ENCODE measurements at places on chromosomes 2 and 18. TPM values are rescaled to one million over a fixed set of nuclear protein-coding genes. Genes with fewer than 3 reads are reported as not detected.

GRCh38 chr2:27720004-27720551 is 51.4 kb upstream of the MRPL33 start:
- H3K4me3 ChIP-seq = no peak overlapping the region
- H3K27ac ChIP-seq = peak overlapping the region; percentile 33
- peak; percentile 77 for DNase-seq
- no peaks in the 10 kb centered on the region for H3K36me3 ChIP-seq

DNA sequence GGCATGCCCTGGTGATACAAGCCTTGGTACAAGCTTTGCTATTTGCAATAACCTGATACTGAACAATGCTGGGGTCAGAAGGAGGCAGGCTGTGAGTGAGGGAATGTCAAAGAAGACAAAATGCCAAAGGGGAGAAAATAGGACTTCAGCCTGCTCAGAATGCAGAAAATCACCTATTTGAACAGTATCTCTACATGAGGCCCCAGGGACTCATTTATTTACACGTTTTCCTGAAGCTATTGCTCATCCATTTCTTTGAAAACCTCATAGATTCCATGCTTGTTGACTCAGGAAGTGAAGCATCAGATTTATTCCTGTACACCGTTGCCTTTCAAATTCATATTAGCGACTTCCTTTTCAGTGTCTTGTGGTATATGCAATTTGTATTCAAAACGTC is 69.4 kb upstream of the CBLN2 start:
- DNase-seq = no peak
- no peaks in the 10 kb centered on the region for H3K27me3 ChIP-seq
- no peaks in the 10 kb centered on the region for H3K4me1 ChIP-seq
- H3K4me3 ChIP-seq = no peak overlapping the region
- H3K36me3 ChIP-seq = no peaks in the 10 kb centered on the region

DNA sequence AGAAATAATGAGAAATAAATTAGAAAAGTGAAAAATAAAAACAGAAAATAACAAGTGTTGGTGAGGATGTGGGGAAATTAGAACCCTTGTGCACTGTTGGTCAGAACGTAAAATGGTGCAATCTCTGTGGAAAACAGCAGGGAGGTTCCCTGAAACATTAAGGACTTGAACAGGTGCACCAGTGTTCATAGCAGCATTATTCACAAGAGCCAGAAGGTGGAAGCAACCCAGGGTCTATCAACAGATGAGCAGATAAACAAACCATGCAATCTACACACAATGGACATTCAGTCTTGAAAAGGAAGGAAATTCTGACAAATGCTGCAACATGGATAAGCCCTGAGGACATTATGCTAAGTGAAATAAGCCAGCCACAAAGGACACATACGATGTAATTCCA is 58.2 kb upstream of the TFCP2L1 start:
- H3K27me3 ChIP-seq = no peaks in the 10 kb centered on the region
- no peak for DNase-seq
- no peak overlapping the region for H3K4me3 ChIP-seq
- peaks cover 95% of the 10 kb centered on the region for H3K36me3 ChIP-seq
- no peaks in the 10 kb centered on the region for H3K4me1 ChIP-seq

GRCh38 chr2:171788316-171788993 is 101.2 kb downstream of the DYNC1I2 start:
- no peaks in the 10 kb centered on the region for H3K4me1 ChIP-seq
- H3K36me3 ChIP-seq = no peaks in the 10 kb centered on the region
- H3K27me3 ChIP-seq = no peaks in the 10 kb centered on the region
- DNase-seq = no peak
- H3K4me3 ChIP-seq = no peak overlapping the region

DNA sequence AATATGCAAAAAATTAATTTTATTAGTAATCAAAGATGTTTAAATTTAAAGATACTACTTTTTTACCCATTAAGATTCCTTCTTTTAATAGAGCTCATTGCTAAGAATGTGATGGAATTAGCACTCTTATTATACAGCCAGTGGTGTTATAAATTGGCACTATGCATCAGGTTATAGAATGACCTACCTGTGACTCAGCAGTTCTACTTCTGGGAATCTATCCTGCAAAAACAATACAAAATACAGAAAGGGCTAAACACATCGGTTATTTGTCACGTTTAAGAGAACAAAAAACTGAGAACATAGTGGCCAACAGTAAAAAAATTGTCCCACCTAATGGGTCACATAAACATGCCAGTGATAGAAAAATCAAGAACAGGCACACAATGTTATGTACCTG is 9.4 kb upstream of the ADD2 start:
- no peaks in the 10 kb centered on the region for H3K36me3 ChIP-seq
- no peak for DNase-seq
- no peaks in the 10 kb centered on the region for H3K4me1 ChIP-seq
- no peak overlapping the region for H3K27ac ChIP-seq

DNA sequence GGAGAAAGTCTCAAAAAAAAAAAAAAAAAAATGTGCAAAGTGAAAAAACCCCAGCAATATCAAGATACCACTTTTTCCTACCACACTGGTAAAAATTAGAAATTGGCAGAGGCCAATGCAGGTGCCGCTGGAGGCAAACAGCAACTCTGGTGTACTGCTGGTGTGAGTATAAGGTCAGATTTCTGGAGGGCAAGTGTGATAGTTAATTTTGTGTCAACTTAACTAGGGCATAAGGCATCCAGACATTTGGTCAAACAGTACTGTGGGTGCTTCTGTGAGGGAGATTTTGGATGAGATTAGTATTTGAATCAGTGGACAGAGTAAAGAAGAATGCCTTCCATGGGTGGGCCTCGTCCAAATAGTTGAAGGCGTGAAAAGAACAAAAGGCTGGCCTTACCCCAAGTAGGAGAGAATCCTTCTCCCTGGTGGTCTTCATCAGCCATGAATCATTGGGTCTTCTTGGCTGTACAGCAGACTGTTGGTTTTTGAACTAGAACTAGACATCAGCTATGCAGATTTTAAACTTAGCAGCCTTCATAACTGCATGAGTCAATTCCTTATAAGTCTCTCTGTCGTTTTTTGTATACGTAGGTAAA is 52.8 kb upstream of the FHL2 start:
- no peaks in the 10 kb centered on the region for H3K36me3 ChIP-seq
- H3K27ac ChIP-seq = no peak overlapping the region
- H3K4me3 ChIP-seq = no peak overlapping the region

DNA sequence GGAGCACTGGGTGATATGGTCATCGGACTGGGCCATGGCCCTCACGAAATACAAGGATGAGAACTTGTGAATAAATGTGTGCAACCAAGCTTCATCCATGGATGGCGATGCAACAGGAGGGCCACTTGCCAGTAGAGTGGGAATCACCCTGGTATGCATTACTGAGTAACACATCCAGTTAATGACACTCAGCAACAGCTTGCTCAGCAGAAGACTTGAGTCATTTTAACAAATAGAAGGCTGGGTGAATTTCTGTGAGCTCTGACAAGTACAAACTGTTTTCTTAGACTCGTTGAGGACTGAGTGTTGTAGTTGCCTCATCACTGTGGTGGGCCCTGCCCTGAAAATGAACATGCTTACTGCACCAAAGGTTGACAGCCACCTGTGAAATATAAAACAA is 221.6 kb downstream of the NCKAP5 start:
- no peaks in the 10 kb centered on the region for H3K27me3 ChIP-seq
- H3K4me1 ChIP-seq = no peaks in the 10 kb centered on the region
- no peaks in the 10 kb centered on the region for H3K36me3 ChIP-seq
- H3K4me3 ChIP-seq = no peak overlapping the region
- DNase-seq = no peak
- H3K27ac ChIP-seq = no peak overlapping the region

DNA sequence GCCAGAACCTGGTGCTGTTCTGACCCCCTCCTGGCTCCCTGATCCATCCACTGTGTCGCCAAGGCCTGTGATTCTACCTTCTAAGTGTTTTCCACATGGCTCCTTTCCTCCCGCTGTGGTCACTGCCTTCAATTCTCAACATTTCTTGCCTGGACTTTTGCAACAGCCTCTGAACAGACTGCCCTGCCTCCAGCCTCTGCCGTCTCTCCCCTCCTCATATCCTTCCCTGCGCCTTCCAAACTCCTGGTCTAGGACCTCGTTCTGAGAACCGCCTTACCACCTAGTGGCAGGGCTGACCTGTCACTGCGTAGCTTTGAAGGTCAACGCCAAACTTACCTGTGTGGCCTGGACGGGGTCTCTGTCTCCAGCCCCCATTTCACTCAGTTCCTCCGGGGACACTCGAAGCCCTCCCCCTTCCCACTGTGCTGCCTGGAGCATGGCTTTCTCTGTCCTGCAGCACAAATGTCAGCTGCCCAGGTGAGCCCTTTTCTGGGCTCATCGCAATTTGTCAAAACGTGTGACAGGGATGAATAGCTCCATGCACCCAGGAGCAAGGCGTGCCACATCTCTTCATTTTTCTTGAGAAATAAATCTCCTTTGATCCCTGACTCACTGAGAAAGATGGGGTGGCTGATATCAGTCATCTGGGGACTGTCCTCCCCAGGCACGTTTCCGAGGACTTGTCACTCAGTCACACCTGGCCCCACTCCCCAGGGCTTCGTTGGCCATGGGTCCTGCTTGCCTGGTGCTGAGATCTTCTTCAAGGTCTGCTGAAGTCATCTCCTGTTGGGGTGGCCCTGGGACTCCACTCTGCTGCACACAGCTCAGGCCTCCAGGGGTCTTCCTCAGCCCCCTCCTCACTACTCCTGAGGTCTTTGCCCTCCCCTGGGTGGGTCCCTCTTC is 46.7 kb downstream of the LDLRAD4 start:
- H3K27ac ChIP-seq = no peak overlapping the region
- no peak for DNase-seq
- H3K4me3 ChIP-seq = no peak overlapping the region

DNA sequence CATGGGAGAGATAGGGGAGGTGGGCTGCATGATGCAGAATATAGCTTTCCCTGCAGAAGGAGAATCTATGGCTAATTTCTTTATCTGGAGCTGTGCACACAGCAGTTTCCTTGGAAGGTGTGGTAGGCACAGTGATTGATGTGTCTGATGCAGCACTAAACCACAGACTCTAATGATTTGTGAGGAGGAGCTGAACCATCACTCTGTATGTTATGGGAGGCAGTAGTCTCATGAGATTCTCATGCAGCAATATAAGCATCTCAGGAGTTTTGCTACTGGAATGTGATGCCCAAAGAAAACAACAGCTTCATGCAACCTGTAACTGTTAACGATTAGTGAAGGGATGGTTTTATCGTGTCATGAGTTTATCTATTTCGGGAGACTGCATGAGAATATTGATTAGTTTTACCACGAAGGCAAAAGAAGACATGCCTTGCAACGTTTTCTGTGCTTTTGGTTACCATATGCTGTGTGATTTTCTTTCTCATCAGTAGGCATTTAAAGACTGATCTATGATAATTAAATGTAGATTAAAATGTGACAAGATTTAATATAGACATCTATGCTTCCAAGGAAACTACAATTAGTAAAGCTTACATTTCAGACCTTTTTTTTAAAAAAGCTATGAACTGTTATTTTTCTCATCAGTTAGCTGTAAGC is 286.8 kb downstream of the ARL6IP6 start:
- no peaks in the 10 kb centered on the region for H3K27me3 ChIP-seq
- no peak overlapping the region for H3K27ac ChIP-seq
- H3K36me3 ChIP-seq = no peaks in the 10 kb centered on the region
- H3K4me3 ChIP-seq = no peak overlapping the region
- DNase-seq = no peak

- no peaks in the 10 kb centered on the region for H3K36me3 ChIP-seq
- no peaks in the 10 kb centered on the region for H3K4me1 ChIP-seq
- H3K27me3 ChIP-seq = no peaks in the 10 kb centered on the region
- H3K4me3 ChIP-seq = no peak overlapping the region
- no peak overlapping the region for H3K27ac ChIP-seq
- peak; percentile 3 for DNase-seq
Measured at GRCh38 chr2:120602251-120602650, 133.4 kb upstream of the GLI2 start.

DNA sequence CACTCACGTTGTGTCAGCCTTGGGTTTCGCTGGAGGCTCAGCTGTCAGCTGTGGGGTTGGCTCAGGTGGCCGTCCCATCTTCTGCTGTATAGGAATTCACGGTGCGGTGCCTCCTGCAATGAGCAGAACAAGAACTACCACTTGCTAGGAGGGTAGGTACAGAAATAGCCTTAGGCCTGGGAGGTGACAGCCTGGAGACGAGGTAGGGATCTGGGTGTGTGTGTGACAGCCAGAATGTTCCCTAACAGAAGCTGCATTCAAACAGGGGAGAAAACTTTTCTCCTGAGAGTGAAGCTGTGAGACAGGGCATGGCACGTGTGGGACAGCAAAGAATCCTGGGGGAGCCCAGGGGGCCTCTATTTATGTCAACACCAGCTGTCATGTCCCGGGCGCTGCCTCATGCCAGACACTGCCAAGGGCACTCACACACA is 8.4 kb upstream of the MAL start:
- no peak overlapping the region for H3K4me3 ChIP-seq
- no peak for DNase-seq
- no peak overlapping the region for H3K27ac ChIP-seq
- H3K36me3 ChIP-seq = no peaks in the 10 kb centered on the region

DNA sequence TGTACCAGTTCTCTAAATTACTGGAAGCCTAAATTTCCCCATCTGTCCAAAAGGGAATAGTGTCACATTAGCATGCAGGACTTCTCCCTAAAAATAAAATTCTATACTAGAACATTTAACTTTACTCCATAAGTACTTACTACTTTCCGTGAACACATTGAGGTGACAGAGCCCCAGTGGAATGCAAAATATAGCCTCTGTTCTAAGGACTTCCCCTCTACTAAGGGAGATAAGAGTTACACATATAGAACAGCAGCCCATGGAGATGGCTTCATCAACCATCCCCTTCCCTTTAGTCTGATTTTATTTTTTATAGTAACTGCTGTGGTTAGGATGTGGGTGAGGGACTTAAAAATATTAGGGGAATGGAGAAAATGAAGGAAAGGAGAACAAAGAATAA is 68.9 kb upstream of the STPG4 start:
- no peak for DNase-seq
- no peak overlapping the region for H3K4me3 ChIP-seq
- no peak overlapping the region for H3K27ac ChIP-seq
- H3K4me1 ChIP-seq = peaks cover 4% of the 10 kb centered on the region

GRCh38 chr2:40404517-40404916 is 47.4 kb downstream of the SLC8A1 start:
- H3K4me3 ChIP-seq = no peak overlapping the region
- no peaks in the 10 kb centered on the region for H3K4me1 ChIP-seq
- no peaks in the 10 kb centered on the region for H3K27me3 ChIP-seq
- H3K27ac ChIP-seq = no peak overlapping the region

DNA sequence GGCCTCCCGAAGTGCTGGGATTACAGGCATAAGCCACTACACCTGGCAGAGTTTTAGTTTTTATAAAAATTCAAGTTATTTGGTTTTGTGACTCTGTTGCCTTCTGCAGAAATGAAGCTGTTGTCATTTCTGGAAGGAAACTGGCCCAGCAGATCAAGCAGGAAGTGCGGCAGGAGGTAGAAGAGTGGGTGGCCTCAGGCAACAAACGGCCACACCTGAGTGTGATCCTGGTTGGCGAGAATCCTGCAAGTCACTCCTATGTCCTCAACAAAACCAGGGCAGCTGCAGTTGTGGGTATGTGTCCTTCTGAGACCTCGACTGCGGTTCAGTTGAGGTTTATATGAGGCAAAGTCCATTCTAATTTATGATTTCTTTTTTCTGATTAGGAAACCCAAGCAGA is 7.2 kb downstream of the MTHFD2 start:
- H3K4me1 ChIP-seq = peaks cover 16% of the 10 kb centered on the region
- H3K36me3 ChIP-seq = peaks cover 53% of the 10 kb centered on the region
- no peaks in the 10 kb centered on the region for H3K27me3 ChIP-seq
- H3K27ac ChIP-seq = peak overlapping the region; percentile 84
- no peak overlapping the region for H3K4me3 ChIP-seq

GRCh38 chr18:7846335-7846734 is 279.2 kb downstream of the PTPRM start:
- H3K27ac ChIP-seq = no peak overlapping the region
- H3K4me3 ChIP-seq = no peak overlapping the region
- H3K4me1 ChIP-seq = no peaks in the 10 kb centered on the region
- DNase-seq = no peak
- no peaks in the 10 kb centered on the region for H3K36me3 ChIP-seq

DNAJC5G gene
- not detected for total RNA-seq

SPHKAP gene
- total RNA-seq = 0.18 TPM

All from left lung (tissue), 14 donors.